Fibroblast of skin of abdomen (primary cell): ENCODE measurements at places on chromosomes 3 and 15.
A peak's percentile ranks its signal among the peaks of the same experiment; 100 is the strongest.

- DNase-seq, result no peak
Observed at GRCh38 chr3:118823626-118824025, 211.0 kb downstream of the IGSF11 start.

GRCh38 chr3:155643581-155644165 is 101.2 kb downstream of the PLCH1 start:
- DNase-seq, result no peak

DNA sequence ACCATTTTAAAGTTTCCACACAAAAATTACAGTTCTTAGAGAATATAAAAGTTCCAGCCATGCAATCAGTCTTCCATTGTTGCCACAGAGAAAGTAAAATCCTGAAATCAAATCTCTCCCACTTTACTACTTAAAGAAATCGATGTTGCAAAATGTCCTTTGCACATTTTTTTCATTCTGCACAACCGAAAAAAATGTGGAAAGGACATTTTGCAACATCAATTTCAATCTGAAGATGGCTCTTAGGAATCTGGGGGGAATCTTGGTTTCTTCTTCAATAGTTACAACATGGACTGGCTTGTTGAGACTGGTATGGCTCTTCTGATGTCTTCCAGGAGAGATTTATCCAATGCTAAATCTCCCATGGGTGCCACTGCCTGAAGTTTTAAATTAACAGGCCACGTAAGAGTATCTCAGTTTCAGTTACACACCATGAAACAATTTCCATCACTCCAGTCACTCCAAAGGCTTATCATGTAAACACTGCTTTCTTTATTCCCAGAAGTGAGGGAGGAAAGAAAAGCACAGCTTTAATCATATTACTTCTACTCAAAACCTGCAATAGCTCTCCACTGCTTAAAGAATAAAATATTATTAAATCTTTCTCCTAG is 55.8 kb upstream of the CTNNB1 start:
- DNase-seq, result no peak

GRCh38 chr15:98380721-98381120 is 267.6 kb upstream of the IGF1R start:
- DNase-seq, result no peak

DNA sequence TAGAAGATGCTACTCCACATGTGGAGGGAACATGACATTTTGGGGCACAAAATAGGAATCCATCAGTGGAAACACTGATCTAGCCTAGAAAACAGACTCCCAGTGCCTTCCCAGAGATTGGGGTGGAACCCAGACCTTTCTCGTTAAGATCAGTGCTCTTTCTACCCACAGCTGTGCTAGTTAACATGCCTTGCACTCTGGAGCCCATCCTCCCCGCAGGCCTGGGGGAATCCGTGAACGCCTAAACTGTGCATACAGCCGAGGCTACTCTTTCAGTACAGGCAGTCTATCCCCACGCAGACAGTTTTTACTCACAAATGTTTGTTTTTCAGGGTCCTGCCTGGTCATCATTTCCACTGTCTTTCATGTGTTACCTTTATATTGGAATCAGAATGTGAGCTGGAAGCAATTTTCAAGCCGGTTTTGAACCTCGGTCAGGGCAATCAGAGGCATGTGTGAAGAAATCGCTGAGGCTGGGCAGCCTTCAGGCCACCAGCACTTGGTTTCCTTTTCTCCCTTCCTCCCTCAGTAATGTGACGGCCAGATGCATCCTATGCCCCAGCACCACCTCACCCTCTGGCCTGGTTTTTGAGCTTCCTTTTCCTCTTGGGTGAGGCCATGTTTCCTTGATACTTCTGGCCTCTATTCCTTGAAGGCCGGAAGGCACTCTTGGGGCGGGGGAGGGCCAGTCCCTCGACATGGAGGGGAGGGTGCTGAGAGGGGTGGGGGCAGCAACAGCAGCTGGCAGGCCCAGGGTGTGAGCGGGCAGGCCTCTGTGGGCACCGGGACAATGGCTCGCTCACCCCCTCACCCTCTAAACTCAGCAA is 123.6 kb upstream of the GALNT15 start:
- peak; percentile 56 for DNase-seq

DNA sequence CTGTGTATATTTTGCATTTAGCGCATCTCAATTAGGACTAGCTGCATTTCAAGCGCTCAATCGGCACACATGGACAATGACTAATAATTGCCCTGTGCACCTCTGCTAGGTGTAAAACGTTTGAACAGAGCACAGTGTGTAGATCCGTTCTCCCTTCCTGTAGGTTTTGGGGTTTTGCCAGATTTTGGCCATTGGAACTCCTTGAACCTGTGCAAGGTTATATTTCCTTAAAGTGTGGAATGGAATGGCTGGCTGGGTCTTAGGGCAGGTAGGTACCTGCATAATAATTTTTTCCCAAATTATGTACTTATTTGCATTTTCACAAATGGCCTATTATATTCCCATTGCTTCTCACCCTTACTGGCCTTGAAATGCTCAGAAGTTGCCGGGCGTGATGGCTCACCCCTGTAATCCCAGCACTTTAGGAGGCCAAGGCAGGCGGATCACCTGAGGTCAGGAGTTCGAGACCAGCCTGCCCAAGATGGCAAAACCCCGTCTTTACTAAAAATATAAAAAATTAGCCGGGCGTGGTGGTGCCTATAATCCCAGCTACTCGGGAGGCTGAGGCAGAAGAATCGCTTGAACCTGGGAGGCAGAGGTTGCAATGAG is 777 bp downstream of the RNU5B-1 start:
- no peak for DNase-seq

DNA sequence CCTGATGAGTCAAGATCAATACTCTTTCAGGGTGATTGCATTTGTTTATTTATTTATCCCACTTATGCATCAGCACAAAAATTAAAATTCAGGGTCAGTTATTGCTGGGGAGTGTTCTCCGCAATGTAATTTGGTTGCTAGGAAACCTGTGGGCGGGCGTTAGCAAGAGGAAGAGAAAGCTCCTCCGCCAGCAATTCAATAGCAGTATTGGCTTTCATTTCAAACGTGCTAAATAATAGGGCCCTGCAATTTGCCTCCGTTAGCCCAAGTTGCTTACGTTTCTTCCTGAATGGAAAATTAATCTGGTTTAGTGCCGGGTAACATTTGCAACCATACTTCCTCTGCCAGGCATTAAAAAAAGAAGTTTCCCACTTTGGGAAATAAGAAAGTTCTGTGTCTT is 35.5 kb upstream of the PLCL2 start:
- DNase-seq, result peak; percentile 11

DNA sequence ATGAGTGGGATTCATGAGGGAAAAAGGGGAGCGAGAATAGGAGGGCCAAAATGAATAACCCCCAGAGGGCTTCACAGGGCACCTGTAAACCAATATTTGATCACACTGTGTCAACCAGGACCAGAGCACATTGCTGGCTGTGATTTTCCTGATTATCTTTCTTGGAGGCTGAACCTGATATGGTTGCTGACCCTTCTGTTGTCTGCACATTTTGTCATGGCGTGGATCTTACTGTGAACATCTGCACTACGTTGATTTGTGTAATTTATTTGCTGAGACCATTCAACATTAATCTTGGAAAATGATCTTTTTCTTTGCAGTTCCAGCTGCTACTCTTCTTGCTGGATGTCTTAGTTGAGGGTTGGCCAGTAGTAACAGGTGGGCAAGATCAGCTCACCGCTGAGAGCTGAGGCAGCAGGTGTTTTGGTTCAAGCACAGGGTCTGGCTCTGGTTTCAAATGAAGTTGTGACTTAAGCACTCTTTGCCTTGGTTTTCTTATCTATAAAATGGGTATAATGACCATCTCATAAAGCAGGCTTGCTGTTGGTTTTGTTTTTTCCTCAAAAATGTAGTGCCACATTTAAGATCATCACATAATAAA is 61.2 kb downstream of the ARHGEF26 start:
- DNase-seq, result no peak

DNA sequence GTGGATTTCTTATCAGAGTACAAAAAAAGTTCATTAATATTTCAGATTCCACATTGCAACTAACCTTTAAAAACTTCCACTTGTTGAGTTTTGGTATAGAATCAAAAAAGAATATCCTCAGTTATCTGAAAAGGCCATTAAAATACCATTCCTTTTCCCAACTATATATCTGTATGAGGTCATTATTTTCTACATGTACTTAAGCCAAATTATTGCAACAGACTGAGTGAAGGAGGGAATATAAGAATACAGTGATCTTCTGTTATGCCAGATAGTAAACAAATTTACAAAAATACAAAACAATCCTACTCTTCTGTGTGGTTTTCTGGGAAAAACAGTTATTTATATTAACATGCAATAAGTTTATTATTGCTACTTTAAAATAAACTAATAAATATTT is 5.7 kb upstream of the GANC start:
- no peak for DNase-seq

DNA sequence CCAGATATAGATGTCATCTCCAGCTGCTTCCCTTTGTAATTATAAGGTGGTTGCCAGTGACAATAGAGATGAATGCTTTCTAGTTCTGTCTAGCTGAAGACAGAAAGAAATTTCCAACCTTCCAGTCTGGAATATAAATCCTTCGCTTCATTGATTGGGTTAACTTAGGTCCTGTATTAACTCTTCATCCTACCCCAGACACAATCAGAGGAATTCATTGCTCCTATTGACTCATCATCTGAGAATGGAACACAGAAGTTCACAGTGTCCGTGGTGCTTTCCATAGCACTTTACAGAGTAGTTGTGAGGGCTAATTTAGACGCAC is 241.4 kb downstream of the NFKBIZ start:
- peak; percentile 70 for DNase-seq

DNA sequence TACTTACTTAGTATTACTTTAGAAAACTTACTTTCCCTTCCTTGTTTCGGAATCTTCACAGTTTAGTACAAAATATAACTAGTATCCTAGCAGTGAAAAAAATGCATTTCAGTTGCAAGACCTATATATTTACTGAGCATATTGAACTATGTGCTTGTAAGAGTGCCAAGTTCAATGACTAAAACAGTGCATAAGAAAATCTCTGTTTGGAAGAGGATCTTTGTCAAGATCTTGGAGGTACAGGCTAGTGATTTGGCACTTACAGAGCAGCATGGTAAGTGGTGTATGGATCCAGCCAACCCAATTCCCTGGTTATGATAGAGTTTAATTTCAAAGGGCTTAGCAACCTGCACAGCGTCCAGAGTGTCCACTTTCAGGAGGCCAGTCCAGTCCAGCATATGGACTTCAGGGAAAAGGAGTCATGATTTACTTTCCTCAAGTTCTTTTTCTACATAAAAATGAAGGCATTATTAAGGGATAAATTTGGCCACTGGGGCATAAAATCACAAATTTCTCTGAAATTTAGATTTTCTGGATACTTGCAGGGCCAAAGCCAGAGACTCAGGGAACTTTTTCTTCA is 625.8 kb upstream of the BCHE start:
- DNase-seq, result peak; percentile 17

DNA sequence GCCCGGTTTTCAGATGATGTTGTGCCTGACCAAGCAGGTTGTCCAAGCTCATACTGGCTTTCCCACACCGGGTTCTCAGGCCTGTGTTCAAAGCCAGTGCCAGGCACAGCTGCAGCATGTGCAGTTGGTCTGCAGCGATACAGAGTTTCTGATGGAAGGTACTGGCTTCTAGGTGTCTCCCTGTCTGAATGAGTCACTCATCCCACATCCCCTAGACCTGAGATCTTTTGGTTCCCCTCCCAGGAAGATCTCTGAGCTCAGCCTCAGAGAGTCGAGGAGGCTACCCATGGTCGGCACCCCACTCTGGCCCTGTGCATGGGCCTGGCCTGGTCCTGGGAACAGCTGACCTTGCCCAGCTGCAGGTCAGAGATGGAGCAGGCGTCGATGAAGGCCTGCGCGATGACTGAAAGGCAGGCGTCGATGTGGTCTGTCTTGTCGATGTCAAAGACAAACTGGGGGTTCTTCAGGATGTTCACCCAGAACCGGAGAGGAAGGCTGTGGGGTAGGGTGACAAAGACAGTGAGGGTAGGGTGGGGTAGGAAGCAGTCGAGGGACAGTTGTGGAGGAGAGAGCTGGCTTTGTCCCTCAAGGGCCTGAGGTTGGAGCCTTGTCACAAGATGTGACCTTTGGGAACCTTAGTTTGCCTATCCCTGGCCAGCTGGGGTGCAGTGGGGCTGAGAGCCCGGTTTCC is 15.3 kb downstream of the H1-8 start:
- no peak for DNase-seq

DNA sequence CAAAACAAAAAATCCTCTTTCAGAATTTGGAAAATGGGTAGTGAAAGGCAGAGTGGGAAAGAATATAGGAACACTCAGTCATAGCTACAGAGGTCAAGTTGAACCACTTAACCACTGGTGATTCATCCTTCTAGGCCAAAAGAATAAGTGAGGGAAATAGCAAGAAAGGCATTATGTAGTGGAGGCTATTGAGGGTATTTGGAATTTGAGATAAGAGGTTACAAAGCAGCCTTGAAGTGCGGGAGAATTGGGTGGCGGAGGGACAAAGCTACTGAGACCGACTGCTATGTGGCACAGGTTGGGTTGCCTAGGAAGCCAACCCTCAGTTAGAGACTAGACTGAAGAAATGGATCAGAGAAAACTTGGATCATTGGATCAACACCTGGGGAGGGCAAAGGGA is 109.5 kb downstream of the SYNPR start:
- peak; percentile 21 for DNase-seq

GRCh38 chr3:32340039-32340438 is 51.6 kb upstream of the CMTM7 start:
- peak; percentile 34 for DNase-seq

DNA sequence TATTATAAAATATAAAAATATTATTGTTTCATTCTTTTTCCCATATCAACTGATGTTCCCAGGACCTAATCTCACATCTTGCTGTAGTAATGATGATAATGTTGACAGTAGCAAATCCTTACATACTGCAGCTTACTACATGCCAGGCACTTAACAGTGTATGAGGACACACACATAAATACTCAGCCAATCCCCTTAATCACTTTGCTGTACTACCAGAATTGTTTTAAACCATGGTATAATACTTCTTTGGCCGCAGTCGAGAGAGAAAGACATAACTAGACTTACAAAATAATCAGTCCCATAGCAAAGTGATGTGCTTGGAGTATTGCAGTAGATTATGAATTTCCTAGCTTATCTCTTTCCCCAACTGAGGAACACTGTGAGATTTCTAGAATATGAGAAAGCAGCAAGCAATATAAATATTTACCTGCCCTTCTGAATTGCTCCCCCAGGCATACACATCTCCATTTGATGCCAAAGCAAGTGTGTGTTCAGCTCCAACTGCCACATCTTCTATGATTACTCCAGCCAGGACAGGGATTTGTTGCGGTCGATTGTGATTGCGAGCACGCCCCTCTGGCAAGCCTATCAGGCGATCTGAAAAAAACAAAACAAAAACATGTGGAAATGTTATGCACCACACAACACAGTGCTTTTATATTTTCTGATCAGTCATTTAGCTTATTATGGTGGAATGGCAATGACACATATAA is 33.0 kb downstream of the FBXL22 start:
- no peak for DNase-seq
